ENCODE measurements at places on chromosomes 4 and X.

DNA sequence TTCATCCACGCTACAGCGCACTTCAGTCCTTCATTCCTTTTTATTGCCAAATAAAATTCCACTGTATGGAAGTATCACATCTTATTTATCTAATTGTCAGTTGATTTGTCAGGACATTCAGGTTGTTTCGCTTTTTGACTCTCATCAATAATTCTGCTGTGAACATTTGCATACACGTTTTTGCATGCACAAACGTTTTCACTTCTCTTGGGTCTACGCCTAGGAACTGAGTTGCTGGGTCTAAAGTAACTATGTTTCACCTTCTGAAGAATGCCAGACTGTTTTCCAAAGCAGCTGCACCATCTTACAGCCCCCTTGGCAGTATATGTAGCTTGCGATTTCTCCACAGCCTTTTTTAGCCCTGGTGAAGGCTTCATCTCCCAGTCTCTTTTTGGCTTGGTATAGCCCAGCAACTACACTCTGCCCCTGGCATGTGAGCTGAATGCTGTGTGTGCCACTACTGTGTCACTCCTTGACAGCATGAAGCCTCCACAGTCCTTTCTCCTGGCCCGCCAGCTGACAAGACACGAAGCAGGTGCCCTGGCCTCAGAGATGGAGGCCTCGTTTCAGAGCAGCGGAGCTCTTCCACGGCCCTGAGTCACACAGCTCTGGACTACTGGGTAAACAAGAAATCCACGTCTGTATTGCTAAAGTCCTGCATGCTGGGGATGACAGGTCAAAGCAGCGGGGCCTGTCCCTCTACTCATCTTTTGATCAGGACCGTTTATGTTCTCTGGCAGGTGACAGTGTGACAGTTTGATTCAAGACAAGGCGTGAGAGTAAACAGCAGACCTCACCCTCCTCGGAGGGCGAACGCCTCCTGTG, 75.5 kb downstream of the NSUN7 start:
- DNase-seq, result no peak

- no peak for DNase-seq
These were observed 25.4 kb upstream of the TNIP3 start for GRCh38 chr4:121189326-121190215.

DNA sequence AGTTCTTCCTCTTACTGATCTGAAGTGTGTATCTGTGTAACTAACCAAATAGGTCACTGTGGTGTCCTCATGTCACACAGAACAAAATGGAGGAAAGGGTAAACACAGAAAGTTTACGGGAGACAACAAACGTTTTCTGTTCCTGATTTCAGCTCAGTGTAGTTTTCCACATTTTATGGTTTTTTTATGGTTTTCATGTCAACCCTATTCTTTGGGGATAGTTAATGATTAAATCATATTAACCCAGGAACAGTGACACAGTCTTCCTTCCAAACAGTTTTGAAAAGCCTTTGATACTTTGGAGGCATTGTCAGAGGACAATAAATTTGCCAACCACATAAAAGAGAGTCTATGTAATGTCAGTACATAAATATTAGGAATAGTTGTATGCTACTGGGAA, 4.2 kb downstream of the LNX1 start:
- no peak for DNase-seq

DNA sequence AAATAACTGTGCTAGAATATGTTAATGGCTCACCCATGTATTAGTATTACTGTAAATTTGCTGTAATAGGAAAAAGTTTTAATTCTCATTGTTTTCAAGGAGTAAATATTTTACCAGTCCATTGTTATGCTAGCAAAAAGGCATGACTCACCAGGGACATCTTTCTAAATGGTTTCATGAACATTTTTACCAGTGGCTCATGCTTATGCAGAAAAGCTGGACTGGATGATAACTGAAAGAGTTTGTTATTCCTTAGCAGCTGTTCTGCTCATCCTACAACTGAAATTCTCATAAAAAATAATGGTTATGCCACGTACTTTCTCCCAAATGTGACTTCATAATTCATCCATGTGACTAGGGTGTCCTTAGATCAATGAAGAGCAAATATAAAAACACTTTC, 111.9 kb upstream of the PCDH18 start:
- no peak for DNase-seq

GRCh38 chr4:186260117-186260503, 5.9 kb upstream of the F11 start:
- DNase-seq, result no peak

GRCh38 chrX:20481632-20482031, 214.9 kb upstream of the RPS6KA3 start:
- no peak for DNase-seq

DNA sequence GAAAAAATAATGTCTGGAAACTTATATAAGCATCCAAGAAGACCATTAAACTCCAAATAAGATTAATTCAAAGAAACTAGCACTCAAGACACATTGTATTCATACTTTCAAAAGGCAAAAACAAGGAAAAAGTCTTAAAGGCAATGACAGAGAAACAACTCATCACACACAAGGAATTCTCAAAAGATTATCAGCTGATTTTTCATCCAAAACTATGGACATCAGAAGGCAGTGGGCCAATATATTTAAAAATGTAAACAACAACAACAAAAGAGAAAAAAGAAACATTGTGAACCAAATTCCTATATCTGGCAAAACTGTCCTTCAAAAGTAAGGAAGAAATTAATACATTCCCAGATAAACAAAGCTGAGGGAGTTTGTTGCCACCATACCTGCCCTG, 711.4 kb upstream of the GALNTL6 start:
- DNase-seq, result no peak
